Right atrium auricular region (tissue), 2 donors: ENCODE measurements at places on chromosomes 3 and 15. TPM values are rescaled to one million over a fixed set of nuclear protein-coding genes. Genes with fewer than 3 reads are reported as not detected.

GRCh38 chr15:76150971-76151598 is 91.3 kb downstream of the TMEM266 start:
- H3K27me3 ChIP-seq = no peaks in the 10 kb centered on the region
- H3K27ac ChIP-seq = no peak overlapping the region
- no peak overlapping the region for H3K4me3 ChIP-seq
- peak; percentile 81 for DNase-seq

GRCh38 chr3:9111417-9111816 is 138.0 kb downstream of the SRGAP3 start:
- no peak overlapping the region for H3K27ac ChIP-seq
- no peak overlapping the region for H3K4me3 ChIP-seq
- no peak for DNase-seq
- no peaks in the 10 kb centered on the region for H3K36me3 ChIP-seq

The SLC28A1 gene
- total RNA-seq = not detected

- H3K27ac ChIP-seq = no peak overlapping the region
- H3K27me3 ChIP-seq = no peaks in the 10 kb centered on the region
- no peak overlapping the region for H3K4me3 ChIP-seq
- H3K4me1 ChIP-seq = no peaks in the 10 kb centered on the region
- peaks cover 5% of the 10 kb centered on the region for H3K36me3 ChIP-seq
These were observed 18.6 kb downstream of the RFTN1 start for GRCh38 chr3:16494814-16495431.

The FMN1 gene
- 3.1 TPM for total RNA-seq
